Pancreas (tissue), 10 donors: ENCODE measurements at places on chromosomes 2 and 18.

- no peak for DNase-seq
Measured at GRCh38 chr2:161147856-161148255, 12.4 kb upstream of the TANK start.

- no peak for DNase-seq
Measured at GRCh38 chr2:3208179-3208578, 169.4 kb downstream of the EIPR1 start.

GRCh38 chr2:138877421-138877820 lies 97.2 kb upstream of the NXPH2 start:
- DNase-seq, result no peak

- no peak for DNase-seq
Measured at GRCh38 chr2:241821460-241822263, 12.7 kb downstream of the NEU4 start.

DNA sequence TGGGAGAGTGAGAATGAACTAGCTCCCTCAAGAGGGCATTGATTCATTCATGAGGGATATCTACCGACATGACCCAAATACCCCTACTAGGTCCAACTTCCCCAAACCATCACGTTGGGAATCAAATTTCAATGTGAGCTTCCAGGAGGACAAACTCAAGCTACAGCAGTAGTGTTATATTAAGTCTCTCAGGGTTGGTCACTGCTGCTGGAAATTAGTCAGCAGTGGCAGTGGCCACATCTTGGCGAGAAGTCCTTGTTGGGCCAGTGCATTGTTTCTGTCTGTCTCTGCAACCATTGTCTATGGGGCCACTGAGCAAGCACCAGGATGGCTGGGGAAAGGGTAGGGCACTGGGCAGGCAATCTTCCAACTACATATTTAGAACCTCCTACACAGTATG lies 47.5 kb downstream of the THUMPD2 start:
- DNase-seq, result no peak
